ENCODE measurements at places on chromosomes 12 and 14. TPM values are rescaled to one million over a fixed set of nuclear protein-coding genes. Genes with fewer than 3 reads are reported as not detected.

KRT8 gene
- not detected for total RNA-seq

PLEK2 gene
- total RNA-seq: 0.41 TPM

TDRD9 gene
- total RNA-seq: 6.5 TPM

GRCh38 chr12:9064201-9064814 lies 51.4 kb downstream of the A2M start:
- peak; percentile 80 for DNase-seq

DNA sequence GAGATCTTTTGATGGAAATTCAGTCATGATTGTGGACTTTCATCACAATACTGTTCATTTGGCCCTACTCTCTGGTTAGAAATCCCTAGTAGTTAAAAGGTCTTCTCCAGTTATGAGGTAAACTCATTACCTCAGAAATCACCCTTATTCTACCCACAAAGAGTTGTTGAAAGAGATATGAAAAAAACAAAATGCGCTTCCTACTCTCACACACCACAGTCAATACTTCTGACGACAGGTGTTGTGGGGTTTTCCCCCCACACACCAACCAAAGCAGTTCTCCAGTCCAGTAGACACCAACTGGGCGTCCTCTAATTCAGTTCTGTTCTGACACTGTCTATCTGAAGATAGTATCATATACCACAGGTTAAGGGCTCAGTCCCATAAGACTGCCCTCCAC lies 54.9 kb downstream of the TRMT5 start:
- no peak for DNase-seq
